ENCODE measurements at places on chromosomes 7 and 10. TPM values are rescaled to one million over a fixed set of nuclear protein-coding genes. Genes with fewer than 3 reads are reported as not detected.

HMX2 gene
- total RNA-seq = not detected

DNA sequence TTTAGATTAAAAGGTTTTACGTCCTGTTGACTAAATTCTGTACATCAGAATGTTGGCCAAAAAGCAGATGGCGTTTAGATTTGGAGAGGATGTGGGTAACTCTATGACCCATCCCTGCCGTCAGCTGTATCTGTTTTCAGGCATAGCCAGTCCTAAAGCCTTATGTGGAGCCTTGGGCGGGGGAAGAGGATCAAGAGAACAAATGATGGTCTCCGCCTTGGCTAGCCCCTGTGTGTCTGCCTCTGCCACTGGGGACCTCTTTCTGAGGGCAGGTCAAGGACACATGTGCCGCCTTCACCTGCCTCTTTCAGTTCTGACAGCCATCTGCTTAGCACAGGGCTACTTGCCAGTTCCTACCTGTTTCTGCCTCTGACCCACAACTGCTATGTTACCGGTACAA is 24.1 kb downstream of the PDSS1 start:
- no peak for DNase-seq

DNA sequence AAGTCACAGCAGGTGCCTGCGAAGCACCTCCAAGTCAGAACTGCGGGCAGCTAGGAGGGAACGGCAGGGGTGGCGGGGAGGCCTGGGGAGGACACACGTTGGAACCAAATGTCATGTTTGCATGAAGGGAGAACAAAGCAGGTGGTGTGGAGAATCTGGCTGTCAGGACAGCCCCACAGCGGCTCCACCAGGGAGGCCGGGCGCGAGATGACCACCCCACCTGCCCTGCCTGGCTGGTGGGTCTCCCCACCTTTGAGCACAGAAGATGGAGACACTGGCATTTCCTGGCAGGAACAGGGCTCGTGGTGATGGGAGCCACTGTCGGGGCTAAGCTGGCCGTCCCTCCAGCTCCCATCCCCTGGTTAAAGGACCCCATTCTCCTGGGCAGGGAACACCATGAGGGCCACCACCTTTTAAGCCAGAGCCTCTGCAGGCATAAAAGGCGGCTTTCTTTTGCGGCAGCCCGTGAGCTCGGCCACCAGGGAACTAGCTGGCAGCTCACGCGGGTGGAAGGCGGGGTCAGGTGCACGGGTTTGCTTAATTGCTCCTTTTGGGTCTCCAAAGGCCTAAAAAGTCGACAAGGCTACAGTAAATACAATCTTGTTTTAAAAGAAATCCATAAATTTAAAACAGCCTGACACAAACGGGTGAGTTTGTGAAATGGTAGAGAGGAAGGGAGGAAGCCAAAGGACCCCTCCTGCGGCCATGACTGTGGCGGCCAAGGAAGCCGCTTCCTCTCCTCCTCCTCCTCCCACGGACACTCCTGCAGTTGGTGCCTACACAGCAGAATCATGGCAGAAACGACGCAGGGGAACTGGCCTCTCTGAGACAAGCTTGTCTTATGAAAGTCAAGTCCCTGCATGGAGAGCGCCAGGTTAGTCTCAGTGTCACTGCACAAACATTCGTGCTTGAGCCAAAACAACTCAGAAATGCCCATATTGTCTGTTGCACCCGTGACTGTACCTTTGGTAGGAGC is 213.8 kb downstream of the DNAJB6 start:
- no peak for DNase-seq

GRCh38 chr10:77801474-77802161 is 124.9 kb downstream of the DLG5 start:
- DNase-seq = no peak

- DNase-seq = no peak
Measured at GRCh38 chr7:50295133-50295532, 9.4 kb upstream of the IKZF1 start.

All from gastrocnemius medialis (tissue), 4 donors.